ENCODE measurements at places on chromosomes 16 and 17. TPM values are rescaled to one million over a fixed set of nuclear protein-coding genes. Genes with fewer than 3 reads are reported as not detected.
A peak's percentile ranks its signal among the peaks of the same experiment; 100 is the strongest.

Gene HCRT
- polyA plus RNA-seq, result not detected

Gene CD300LG
- polyA plus RNA-seq, result 0.33 TPM

Gene NXPH3
- 0.48 TPM for polyA plus RNA-seq

Gene C16orf92
- not detected for polyA plus RNA-seq

Gene HS3ST3A1
- polyA plus RNA-seq, result 2.9 TPM

DNA sequence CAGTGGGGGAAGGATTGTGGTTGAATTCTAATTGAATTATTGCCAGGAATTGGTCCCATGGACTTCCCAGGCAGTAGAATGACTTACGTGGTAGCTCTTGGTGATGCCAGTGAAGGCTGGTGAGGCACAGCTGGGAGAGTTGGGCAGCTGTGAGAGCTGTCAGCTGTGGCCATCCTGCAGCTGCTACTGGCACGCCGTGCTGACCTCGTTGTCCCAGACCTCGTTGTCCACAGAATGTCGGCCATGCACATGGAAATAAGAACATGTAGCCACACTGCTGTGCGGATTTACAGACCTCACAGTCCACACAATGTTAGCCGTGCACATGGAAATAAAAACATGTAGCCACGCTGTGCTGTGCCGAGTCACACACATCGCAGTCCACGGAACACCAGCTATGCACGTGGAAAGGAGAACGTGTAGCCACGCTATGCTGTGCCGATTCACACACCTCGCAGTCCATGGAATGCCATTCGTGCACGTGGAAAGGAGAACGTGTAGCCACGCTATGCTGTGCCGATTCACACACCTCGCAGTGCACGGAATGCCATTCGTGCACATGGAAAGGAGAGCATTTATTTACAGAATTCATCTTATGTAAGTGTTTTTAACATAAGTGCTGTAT, 59.2 kb downstream of the BANP start:
- H3K36me3 ChIP-seq, result peaks cover 32% of the 10 kb centered on the region
- H3K27ac ChIP-seq, result no peak overlapping the region
- no peak for DNase-seq
- H3K27me3 ChIP-seq, result no peaks in the 10 kb centered on the region
- no peak overlapping the region for H3K4me3 ChIP-seq

GRCh38 chr17:76543482-76543825, 3.6 kb downstream of the PRCD start:
- H3K4me1 ChIP-seq, result peaks cover 90% of the 10 kb centered on the region
- H3K36me3 ChIP-seq, result no peaks in the 10 kb centered on the region
- H3K27ac ChIP-seq, result no peak overlapping the region
- no peak overlapping the region for H3K4me3 ChIP-seq
- DNase-seq, result peak; percentile 70

- H3K4me1 ChIP-seq, result peaks cover 22% of the 10 kb centered on the region
- no peak overlapping the region for H3K27ac ChIP-seq
- no peak for DNase-seq
- H3K27me3 ChIP-seq, result no peaks in the 10 kb centered on the region
- H3K36me3 ChIP-seq, result no peaks in the 10 kb centered on the region
Observed at GRCh38 chr16:10383626-10384025, 2.2 kb upstream of the ATF7IP2 start.

GRCh38 chr16:5025171-5025632, 8.5 kb downstream of the NAGPA start:
- no peak overlapping the region for H3K27ac ChIP-seq
- peaks cover 17% of the 10 kb centered on the region for H3K36me3 ChIP-seq
- DNase-seq, result no peak
- H3K27me3 ChIP-seq, result no peaks in the 10 kb centered on the region
- no peak overlapping the region for H3K4me3 ChIP-seq

GRCh38 chr17:68383443-68384321, 73.6 kb downstream of the WIPI1 start:
- no peak for DNase-seq
- peak overlapping the region; percentile 76 for H3K27ac ChIP-seq
- H3K4me1 ChIP-seq, result peaks cover 9% of the 10 kb centered on the region
- no peak overlapping the region for H3K4me3 ChIP-seq

- H3K27me3 ChIP-seq, result no peaks in the 10 kb centered on the region
- no peak for DNase-seq
- no peaks in the 10 kb centered on the region for H3K36me3 ChIP-seq
- no peak overlapping the region for H3K27ac ChIP-seq
- no peaks in the 10 kb centered on the region for H3K4me1 ChIP-seq
- H3K4me3 ChIP-seq, result no peak overlapping the region
Observed at GRCh38 chr17:78206298-78206697, 7.8 kb upstream of the BIRC5 start.

- no peaks in the 10 kb centered on the region for H3K36me3 ChIP-seq
- DNase-seq, result peak; percentile 70
- peak overlapping the region; percentile 39 for H3K4me3 ChIP-seq
- peaks cover 58% of the 10 kb centered on the region for H3K27me3 ChIP-seq
- H3K4me1 ChIP-seq, result peaks cover 35% of the 10 kb centered on the region
Observed at GRCh38 chr16:58464047-58464915, 35.7 kb upstream of the NDRG4 start.

- H3K4me1 ChIP-seq, result peaks cover 17% of the 10 kb centered on the region
- H3K4me3 ChIP-seq, result no peak overlapping the region
- no peak for DNase-seq
- no peaks in the 10 kb centered on the region for H3K36me3 ChIP-seq
- H3K27me3 ChIP-seq, result no peaks in the 10 kb centered on the region
Observed at GRCh38 chr16:14353340-14353739, 276.7 kb downstream of the PARN start.

- peak overlapping the region; percentile 97 for H3K27ac ChIP-seq
- H3K36me3 ChIP-seq, result no peaks in the 10 kb centered on the region
- no peaks in the 10 kb centered on the region for H3K27me3 ChIP-seq
- peak overlapping the region; percentile 64 for H3K4me3 ChIP-seq
- DNase-seq, result peak; percentile 82
- peaks cover 69% of the 10 kb centered on the region for H3K4me1 ChIP-seq
Observed at GRCh38 chr17:83198366-83199341, 119.2 kb downstream of the METRNL start.

GRCh38 chr17:77444984-77445759, 304.4 kb downstream of the SEC14L1 start:
- DNase-seq, result peak; percentile 96
- H3K27ac ChIP-seq, result peak overlapping the region; percentile 97
- H3K36me3 ChIP-seq, result no peaks in the 10 kb centered on the region
- H3K27me3 ChIP-seq, result no peaks in the 10 kb centered on the region
- peak overlapping the region; percentile 13 for H3K4me3 ChIP-seq

DNA sequence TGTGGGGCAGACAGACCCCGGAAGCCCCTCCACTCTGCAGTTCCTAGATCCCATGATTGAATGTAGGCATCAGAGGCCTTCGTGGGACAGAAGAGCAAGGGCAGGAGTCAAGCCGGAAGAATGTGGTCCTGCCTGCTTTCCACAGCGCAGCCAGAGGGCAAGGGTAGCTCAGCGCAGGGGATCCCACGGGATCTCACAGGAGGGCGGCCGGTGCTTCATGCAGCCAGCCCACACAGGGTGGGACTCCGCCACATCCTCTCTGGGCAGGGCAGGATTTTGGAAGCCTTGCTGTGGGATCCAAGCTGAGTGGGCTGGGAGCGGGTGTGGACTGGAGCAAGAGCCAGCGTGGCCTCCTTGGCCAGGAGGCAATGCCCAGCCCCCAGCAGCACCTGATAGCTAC, 13.0 kb downstream of the KATNB1 start:
- no peaks in the 10 kb centered on the region for H3K4me1 ChIP-seq
- H3K27ac ChIP-seq, result no peak overlapping the region

GRCh38 chr17:67157732-67158639, 87.0 kb downstream of the HELZ start:
- no peak overlapping the region for H3K27ac ChIP-seq
- H3K4me1 ChIP-seq, result peaks cover 3% of the 10 kb centered on the region
- no peak overlapping the region for H3K4me3 ChIP-seq

DNA sequence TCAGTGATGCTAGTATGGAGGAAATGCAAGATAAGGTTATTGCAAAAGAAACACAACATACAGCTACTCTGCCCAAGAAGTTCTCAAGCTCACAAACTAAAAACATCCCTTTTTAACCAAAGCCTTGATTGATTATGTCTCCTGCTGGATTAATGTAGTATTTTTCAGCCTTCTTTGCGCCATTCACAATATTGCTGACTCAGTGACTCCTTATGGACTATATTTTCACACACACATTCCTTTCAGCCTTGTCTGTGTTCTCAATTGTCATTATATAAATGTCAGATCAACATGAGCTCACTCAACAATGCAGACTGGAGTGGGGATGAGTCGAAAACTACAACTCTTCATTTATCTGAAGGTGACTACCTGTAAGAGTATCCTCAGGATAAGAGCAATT, 579.3 kb upstream of the CDH8 start:
- no peak overlapping the region for H3K4me3 ChIP-seq
- DNase-seq, result no peak
- no peaks in the 10 kb centered on the region for H3K27me3 ChIP-seq

DNA sequence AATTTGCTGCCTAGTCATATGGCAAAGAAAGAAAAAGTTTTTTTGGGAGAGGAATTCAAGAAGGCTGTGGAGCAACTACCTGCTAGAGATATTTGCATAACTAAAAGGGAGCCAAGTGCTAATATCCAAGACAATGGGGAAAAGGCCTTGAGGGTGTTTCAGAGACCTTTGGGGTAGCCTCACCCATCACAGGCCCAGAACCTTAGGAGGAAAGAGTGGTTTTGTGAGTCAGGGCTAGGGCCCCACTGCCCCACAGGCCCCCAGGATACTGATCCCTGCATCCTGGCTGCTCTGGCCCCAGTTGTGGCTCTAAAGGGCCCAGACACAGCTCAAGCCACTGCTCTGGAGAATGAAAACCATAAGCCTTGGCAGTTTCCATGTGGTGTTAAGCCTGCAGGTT, 41.9 kb upstream of the SDK2 start:
- H3K36me3 ChIP-seq, result no peaks in the 10 kb centered on the region
- DNase-seq, result no peak
- H3K4me3 ChIP-seq, result no peak overlapping the region
- no peak overlapping the region for H3K27ac ChIP-seq
- no peaks in the 10 kb centered on the region for H3K4me1 ChIP-seq

Measured in spleen (tissue), 13 donors.